Neuronal stem cell (in vitro differentiated cells): ENCODE measurements at places on chromosomes 11 and 22.

DNA sequence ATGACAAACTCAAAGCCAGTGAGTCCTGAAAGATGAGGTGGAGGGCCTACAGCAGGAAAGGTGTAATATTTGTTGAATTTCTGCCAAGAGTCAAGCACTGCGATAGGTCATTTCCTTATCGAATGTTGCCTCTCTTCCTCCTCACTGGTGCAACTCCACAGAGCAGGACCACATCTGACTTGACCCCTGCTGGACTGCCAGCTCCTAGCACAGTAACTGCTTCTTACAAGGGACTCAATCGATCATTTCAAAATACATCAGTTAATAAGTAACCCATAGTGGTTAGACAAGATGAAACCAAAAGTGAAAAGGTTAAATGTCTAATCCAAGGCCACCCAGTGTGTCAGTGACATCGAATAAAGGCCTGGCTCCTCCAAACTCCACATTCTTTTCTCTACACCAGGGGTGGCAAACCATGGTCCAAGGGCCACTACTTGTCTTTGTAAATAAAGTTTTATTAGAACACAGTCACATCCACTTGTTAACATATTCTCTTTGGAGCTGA, 98.5 kb upstream of the CSNK2A3 start:
- DNase-seq: no peak

DNA sequence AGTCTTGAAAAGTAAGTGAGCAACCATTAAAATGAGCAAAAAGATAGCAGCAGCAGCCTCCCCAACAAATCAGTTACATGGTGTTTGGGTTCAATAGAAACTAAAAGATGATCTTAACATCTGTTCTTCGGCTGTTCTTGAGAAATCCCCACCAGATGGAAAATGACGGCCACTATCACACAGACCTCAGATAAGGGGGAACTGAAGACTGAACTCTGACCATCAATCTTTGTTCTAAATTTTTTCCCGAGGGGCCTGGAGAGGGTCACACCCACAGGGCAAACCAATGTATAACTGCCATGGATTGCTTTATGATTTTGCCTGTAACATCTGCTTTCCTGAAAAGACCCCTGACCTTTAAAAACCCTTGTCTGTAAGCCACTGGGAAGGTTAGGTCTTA, 624.8 kb upstream of the KIRREL3 start:
- DNase-seq: no peak

- DNase-seq: no peak
Measured at GRCh38 chr11:47467357-47467756, 18.4 kb upstream of the RAPSN start.

GRCh38 chr22:39148026-39148726, 4.3 kb downstream of the CBX7 start:
- DNase-seq: no peak

DNA sequence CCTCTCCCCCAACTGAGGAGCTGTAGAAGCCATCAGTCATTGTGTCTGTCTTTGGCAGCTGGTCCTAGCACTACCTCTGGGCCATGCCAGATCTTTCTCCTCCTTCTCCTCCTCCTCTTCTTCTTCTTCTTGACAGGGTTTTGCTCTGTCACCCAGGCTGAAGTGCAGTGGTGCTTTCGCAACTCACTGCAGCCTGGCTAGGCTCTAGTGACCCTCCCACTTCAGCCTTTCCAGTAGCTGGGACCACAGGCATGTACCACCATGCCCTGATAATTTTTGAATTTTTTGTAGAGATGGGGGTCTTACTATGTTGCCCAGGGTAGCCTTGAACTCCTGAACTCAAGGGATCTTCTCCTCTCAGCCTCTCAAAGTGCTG, 50.1 kb upstream of the SHANK2 start:
- no peak for DNase-seq

- DNase-seq: no peak
Measured at GRCh38 chr11:4465407-4465806, 16.3 kb downstream of the OR52K2 start.

DNA sequence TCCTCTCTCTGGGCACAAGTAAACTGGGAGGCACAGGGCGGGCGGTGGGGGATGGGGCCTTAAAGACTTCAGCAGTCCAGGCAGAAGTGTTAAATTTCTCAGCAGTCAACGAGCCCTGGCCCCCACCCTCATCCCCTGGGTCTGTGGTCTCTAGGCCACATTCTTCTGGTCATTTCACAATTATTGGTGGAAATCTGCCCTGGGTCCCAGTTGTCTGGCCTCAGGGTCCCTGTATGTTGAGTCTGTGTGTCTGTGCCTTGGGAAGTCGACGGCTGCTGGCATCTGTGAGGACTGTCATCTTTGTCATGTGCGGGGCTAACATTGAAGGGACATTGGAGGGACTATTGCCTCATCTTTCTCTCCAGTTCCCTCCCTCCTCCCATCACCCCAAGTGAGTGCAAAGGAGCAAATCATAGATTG, 1.7 kb downstream of the TSPAN18 start:
- DNase-seq: peak; percentile 57

DNA sequence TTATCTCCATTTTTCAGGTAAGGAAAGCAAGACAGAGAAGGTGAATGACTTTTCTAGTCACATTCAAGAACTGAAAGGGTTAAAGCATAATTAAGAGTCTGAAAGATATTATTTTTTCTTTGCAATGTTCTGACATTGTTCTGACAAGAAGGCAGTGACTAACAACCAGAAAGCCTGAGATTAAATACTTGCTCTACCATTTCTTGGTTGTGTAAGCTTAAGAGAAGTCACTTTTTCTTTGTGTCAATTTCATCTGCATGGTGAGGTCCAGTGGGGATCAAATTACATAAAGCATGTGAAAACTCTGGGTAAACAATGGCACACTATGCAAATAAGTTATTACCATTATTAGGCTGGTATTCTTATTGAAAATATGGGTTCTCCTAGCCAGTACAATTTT, 73.7 kb downstream of the PHF21A start:
- no peak for DNase-seq

DNA sequence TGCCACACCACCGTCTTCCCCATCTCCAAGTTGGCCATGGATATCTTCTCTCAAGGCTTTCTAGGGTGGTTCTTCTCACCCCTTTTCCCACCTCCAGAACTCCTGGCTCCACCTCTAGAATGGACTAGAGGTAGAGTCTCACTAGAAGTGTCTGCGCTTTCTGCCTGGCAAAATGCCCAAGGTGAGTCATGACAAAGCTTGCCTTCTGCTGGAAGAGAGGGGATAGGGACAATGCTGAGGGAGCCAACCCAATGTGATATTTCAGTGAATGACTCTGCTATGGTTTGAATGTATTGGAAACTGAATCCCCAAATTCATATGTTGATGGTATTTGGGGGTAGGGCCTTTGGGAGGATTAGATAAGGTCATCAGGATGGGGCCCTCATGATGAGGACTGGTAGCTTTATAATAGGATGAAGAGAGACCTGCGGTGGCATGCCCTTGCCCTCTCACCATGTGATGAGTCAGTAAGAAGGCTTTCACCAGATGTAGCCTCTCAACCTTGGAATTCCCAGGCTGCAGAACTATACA, 4.1 kb upstream of the CD82 start:
- no peak for DNase-seq

- no peak for DNase-seq
Measured at GRCh38 chr11:121741761-121742361, 289.1 kb upstream of the SORL1-AS1 start.
